Activated CD8-positive, alpha-beta memory T cell treated with anti-CD3 and anti-CD28 coated beads, Interleukin-2, amount 50 U/mL, for 4 hours (primary cell): ENCODE measurements at places on chromosomes 2 and 18.

DNA sequence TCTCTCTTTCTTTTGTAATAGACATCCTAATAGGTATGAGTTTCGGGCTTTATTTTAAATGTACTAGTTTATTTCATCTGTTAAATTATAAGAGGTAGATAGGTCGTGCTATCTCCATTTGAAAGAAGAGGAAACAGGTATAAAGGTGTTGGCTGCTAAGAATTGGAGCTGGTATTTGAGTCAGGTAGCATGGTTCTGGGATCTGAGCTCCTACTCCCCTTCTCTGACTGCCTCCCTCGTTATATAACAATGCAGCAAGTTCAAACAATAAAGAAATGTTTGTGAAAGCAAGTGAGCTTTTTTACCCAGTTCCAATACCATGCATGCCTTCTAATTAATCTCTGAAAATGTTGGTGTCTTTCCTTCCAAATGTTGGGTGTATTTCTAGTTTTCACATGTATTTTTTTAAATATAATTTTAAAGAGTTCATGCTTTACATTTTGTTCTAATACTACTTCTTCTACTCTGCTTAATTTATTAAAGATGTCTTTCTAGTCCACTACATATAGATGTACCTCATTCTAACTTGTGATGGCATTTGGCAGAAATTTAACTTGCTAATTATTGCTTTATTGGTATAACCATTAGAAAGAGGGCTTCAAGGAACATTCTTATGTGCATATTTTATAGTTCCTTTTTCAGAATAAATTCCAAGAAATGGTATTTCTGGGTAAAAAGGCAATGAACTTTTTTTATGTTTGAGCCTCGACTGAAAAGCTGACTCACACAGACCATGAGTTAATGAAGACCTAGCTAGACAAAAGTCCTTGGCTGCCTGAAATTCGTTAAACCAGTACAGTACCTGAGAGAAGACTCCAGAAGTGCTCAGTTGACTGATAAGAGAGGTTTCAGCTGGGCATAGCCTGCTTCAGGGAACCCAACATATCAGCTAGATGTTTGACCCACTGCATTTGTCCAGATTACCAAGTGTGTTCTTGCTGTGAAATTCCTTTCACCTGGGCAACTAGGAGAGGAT, 133.5 kb downstream of the CERS6 start:
- no peak for DNase-seq

DNA sequence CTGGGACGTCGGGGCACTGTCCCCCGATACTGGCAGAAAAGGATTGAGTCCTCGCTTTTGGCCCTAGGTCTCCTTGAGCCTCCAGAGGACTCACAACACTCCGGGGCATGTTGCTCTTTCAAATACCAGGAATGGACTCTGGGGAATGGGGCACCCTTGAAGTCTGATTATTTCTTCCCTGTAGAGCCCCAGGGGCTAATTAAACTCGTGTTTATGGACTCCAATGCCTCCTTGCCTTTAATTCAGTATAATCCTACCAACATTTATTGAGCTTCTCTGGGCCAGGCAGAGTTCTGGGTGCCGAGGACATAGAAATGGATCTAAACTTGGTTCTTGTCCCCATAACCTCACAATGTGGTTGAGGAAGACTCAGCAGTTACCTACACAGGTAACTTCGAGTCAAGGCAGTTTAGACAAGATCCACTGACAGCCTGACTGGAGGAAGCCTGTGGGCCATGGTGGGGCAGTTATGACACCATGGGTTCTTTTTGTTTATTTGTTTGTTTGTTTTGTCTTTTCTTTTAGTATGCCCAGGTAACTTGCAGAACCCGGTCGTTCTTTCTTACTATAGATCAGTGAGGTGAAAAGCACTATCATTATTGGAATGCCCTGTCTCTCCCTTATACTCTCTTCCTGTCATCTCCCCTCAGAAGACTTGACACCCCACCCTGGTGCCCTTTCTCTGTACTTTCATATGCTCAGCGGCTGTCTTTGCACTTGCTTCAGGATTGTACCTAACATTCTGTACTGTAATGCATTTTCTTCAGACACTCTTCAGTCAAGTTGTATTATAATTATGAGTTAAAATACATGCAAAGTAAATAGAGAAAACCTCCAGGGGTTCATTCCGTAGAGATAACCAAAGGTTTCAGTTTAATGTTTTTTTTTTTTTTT, 3.2 kb downstream of the CFLAR start:
- DNase-seq = no peak

DNA sequence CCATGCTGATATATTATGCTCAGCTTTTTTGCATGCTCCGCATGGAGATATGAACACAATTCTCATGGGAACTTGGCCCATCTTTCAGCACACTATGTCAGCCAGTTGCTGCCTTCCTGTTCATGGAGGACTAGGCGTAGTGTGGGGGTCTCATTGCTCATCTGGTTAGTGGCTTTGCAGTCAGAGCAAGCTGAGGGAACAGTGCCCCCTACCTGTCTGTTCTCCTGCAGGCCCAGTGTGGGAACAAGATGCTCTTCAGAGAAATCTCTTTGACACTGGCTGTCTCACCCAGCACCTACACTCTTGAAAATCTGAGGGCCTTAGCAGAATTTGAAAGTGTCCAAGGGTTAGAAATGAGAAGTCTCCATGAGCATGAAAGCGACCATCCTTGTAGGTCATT, 47.1 kb downstream of the SPTBN1 start:
- DNase-seq = peak; percentile 26

DNA sequence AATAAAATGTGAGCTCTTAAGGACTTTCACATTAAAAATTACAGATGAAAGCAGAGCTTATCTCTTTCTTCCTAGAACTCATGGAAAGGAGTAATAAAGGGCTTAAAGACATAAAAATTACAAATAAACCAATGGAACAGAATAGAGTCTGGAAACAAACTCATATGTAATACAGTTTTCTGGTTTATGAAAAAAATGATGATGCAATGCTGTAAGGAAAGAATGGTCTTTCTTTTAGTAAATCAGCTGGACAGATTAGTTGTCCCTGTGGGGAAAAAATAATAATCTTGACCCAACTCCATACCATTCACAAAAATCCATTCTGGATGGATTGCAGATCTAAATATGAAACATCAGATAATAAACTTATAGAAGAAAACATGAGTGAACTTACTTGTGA, 54.2 kb downstream of the TMEM185B start:
- DNase-seq = no peak

DNA sequence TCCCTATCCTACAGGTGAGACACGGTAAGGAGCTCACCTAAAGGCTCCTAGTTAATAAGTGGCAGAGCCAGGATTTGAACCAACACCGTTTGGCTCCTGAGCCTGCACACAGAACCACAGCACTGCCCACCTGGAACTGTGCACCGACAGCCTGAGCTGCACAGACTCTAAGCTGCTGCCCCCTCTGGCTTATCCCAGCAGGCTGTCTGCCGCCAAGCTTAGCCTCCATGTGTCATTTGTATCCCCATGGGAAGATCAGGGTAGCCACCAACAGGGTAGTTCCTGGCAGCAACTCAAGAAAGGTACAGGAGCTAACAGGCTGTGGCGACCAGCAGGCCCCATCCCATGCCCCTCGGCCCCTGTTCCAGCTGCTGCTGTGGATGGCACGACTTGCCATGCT, 135.7 kb downstream of the LRRC30 start:
- DNase-seq = no peak

DNA sequence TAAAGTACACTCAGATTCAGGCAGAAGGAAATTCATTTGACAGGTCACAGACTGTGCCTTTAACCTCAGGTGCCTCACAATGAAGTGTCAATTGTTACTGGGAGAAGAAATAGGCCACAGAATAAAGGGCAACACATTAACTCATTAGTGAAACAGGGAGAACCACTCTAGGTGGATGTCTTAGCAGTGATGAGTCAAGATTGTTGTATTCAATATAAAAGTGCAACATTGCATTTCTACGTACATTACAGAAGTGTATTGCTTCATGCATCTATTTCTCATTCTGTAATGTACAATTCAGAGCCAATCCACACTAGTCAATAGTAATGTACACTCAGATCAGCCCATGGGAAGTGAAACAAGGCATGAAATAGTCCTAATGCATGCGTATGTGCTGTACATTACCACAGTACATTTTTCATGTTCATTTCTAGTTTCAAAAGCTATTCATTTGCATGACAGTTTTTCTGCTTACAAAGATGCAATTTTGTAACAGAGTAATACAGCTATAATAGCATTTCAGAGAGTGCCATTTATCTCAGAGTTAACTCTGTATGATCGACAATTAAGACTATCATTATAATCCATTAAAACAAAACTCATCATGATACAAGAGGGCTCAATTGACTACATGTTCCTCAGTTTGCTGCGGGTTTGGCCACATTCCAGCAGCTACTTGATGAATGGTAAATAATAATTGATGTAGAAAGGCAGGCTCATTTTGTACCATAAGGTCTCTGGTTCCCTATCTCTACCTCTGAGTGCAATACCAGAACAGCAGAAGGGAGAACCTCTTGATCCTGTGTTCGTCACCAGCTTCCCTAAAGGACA, 12.2 kb upstream of the ARL5A start:
- DNase-seq = no peak

DNA sequence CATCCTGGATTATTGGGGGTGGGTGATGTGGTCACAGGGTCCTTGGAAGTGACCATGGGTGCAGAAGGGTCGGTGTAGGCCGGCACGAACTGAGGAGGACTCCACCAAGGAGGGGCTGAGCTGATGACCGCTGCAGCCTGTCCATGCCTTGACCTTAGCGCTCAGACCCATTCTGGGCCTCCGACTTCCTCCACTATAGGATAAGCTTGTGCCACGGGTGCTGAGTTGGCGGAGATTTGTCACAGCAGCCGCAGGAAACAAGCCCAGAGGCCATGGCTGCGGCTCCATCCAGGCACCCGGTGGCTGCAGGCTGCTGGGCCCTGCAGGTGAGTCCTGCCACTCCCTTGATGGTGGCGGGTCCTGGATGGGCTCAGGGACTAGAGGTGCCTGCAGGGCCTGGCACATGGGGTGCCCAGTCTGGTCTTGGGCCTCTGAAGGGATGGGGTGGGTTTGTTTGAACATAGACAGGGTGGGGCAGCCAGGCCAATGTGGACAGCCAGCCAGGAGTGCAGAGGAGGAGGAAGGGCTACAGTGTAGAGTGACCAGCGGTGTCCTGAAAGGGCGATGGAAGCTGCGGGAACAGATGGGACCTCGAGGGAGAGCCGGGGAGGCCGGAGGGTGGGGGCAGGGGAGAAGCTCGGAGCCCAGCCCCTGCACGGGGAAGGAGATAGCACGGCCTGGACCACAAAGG, 84.8 kb downstream of the SEPTIN10 start:
- DNase-seq = no peak

- DNase-seq = no peak
Observed at GRCh38 chr2:165192729-165193128, 11.1 kb downstream of the SCN3A start.

DNA sequence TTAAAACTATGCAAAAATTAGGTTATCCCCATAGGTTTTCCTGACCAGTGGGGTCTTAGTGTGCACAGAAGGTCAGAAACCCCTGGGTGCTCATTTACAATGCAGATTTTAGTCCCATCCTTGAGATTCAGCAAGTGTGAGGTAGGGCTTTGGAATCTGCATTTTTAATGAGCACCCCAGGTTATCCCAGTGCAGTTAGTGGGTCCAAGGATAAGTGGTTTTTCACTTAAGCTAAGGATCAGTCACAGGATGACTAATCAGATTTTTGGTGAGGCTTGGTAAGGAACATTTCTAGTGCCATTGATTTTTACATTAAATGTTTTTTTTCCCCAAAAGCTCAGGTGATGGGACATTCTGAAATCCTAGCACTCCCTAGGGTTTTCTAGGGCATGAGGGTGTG, 50.7 kb upstream of the MGAT5 start:
- no peak for DNase-seq

DNA sequence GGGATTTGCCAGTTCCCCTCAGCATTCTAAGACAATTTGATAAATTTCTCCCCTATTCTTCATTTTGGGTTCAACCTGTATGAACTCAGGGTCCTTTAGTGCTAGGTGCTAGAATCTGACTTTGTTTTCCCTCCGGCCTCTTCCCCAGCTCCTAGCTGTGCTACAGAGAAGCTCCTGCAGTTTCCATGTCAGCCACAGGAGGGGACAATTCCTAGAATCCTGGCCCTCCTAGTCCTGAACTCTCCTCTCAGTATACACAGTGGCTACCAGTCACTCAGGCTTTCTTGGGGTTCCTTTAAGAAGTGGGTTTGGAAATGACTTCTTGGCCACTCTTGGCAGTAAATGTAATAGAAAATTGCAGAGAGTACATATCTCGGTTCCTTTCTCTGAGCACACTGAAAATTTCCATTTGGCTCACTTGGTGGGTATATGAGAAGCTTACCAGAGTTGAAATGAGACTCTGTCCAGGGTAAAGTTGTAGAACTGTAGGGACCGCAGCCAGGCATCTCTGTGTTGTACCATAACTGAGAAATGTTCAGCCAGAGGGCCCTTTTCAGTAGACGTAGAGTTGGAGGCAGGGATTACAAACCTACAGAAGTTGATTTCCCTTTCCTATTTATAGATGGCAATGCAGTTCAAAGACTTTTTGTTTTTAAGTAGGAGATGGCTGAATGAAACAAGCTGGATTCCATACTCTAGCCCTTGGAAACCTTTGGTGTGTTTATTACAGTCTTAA, 5.0 kb upstream of the CHST10 start:
- DNase-seq = no peak

- DNase-seq = no peak
Observed at GRCh38 chr2:166762746-166763145, 125.5 kb upstream of the XIRP2 start.

GRCh38 chr2:67797801-67798540, 264.8 kb downstream of the C1D start:
- DNase-seq = no peak

DNA sequence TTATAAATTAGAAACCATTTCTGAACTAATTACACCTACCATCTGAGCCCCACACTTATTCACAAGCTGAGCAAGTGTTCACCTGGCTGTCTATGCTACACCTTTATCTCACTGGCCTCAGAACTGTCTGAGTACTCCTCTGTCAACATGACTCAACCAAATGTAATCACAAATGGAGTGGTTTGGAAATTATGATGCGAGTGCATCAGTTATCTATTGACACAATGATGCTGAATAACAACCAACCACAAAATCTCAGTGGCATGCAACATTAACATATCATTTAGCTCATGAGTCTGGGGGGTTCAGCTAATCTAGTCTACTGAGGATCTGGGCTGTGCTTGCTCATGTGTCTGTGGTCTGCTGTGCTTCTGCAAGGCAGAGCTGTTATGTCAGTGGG, 184.2 kb upstream of the NXPH2 start:
- no peak for DNase-seq
